Kidney epithelial cell (primary cell): ENCODE measurements at places on chromosomes 11 and 22. TPM values are rescaled to one million over a fixed set of nuclear protein-coding genes. Genes with fewer than 3 reads are reported as not detected.

The PDHX gene
- total RNA-seq = 28.3 and 30.5 TPM in 2 replicates

The OR6T1 gene
- 0.34 TPM in 1 of 2 replicates, not detected in the other for total RNA-seq

The ESAM gene
- 10.3 and 10.4 TPM in 2 replicates for total RNA-seq

- DNase-seq = no peak
Observed at GRCh38 chr11:86138958-86139357, 70.1 kb upstream of the PICALM start.

GRCh38 chr11:93831343-93832127, 18.9 kb downstream of the VSTM5 start:
- no peak for DNase-seq

DNA sequence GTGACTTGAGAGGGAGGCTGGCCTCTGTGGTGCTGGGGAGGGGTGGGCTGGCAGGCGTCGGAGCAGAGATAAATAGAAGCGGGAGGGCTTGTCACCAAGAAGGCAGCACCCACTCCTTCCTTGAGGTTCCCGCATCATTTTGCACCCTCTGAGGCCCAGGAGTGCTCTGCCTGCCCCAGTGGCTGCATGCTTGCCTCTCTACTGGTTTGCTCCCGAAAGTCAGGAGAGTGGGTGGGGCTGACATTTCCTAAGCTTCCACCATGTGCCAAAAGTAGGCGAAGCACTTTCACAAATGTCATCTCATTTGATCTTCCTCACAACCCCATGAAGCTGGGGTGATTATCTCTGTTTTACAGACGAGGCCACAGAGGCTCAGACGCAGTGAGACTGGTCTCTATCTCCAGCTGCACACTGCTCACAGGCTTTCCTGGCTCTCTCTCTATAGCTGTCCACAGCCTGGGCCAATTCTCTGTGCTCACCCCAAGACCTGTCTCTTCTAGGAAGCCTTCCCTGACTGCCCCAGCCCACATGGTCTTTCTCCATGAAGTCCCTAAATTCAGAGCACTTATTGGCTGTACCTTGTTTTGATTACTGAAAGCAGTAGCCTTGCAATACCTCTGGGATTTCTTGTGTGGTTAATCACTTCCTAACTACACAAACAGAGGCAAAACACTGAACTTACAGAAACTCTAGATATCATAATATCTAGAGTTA, 2.6 kb upstream of the UCP3 start:
- no peak for DNase-seq

- DNase-seq = no peak
Observed at GRCh38 chr11:8071616-8072581, 9.1 kb upstream of the TUB start.

DNA sequence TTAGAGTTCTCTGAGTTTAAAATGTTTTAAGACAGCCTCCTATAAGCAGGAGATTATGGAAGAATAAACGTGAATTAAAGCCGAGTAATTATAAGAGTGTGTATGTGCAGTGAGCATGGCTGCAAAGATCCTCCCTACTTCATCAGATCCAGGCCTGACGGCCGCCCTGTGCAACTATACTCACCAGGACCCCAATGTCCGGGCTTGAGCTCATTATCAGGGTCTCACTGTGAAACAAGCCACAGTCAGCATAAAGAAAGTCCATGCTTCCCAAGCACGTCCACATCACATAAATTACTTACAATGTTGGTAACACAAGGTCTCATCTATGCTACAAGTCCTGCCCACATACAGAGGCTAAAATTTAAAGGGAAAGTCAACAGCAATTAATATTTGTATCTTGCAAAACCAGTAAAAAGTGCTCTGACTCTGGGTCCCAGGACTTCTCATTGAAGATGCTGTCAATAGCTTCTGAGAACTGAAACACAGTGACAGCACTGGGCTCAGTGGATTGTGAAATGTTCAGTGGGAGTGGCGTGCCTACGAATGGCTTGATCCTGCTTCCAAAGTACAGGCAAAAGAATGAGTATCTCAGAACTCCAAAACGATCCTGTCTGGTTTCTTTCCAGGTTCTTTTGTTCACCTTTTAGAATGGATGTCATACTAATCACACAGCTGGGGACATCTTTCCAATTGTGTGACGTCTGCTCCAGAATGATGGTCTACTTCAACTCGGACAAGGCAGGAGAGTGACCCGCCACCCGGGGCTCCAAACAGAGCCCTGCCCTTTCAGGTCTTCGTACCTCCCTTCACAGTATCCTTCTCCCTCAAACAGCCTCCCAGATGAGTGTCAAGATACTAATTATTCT, 72.1 kb upstream of the ARFGAP3 start:
- no peak for DNase-seq

DNA sequence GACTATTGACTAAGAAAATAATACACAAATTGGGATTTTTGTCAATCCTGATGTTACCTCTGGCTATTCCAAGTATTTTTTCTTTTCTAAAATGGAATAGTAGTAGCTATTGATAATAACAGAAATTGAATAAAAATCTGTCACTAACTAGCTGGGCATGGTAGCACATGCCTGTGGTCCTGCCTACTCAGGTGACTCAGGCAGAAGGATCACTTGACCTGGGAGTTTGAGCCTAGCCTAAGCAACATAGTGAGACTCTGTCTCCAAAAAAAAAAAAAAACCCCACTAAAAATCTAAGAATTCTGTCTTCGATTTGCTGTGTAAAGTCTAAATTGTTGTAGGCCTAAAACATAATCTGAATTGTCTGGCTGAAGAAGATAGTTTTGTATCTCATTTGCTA, 42.2 kb downstream of the FAM118A start:
- no peak for DNase-seq

DNA sequence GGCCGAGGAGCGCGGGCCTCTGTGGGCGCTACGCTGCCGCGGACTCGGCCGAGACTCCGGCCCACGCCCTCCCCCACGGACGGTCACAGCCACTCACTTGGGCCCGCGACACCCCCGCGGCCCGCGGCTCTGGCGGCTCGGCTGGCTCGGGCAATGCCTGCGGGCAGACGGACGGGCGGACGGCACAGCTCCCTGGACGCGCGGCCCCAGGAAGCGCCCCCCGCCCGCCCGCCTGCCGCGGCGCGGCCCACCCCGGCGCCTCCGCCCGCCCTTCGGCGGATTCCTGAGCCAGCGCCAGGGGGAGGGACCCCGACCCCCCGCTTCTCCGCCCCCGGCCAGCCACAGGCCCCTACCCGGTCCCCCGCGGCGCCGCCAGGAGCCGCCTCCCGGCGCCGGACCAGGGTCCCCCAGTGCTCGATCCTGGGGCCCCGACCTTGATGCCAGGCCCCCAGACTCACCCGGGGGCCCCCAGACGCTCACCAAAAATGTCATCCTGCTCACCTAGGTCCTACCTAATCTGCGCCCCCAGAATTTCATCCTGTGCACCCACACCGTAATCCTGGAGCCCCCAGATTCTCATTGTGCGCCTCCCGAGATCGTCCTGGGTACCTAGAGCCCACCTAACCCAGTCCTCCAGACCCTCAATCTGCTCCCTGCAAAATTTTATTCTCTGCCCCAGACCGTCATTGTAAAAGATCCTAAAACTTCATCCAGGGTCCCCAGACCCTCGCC, at the start of gene EFEMP2:
Gene EFEMP2 (minus strand): TSS at position 215 of the 732 bp plus-strand sequence. CDS start 446 bp downstream, outside the sequence.
- no peak for DNase-seq

DNA sequence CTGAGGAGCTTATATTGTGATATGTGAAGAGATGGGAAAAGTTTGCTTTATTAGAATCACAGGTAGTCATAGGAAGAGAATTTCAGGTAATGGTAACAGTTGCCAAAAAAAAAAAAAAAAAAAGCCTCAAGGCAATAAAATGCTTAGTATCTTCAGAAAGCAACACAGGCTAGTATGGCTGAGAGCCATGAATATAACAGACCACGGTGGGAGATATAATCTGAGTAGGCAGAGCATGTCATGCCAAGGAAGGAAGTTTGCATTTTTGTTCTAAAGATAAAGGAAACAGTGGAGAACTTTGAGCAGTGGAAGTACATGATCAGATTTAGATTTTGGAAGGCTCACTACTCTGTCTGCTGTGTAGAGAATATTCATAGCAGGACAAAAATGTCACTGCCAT, 211.4 kb downstream of the ETS1 start:
- no peak for DNase-seq

DNA sequence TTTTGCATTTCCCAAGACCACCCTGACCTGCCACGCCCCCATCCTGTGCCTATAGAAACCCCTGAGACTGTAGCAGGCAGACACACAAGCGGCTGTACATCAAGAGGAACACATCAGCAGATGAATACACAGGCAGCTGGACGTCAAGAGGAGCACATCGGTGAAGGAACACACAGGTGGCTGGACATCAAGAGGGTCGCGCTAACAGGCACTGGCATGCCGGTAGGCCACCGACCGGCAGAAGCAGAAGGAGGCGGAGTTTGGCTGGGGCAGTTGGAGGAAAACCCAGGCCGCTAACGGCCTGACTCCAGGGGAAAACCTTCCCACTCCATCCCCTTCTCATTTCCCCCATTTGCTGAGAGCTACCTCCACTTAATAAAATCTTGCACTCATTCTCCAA, 5.4 kb upstream of the IPO7 start:
- DNase-seq = no peak

DNA sequence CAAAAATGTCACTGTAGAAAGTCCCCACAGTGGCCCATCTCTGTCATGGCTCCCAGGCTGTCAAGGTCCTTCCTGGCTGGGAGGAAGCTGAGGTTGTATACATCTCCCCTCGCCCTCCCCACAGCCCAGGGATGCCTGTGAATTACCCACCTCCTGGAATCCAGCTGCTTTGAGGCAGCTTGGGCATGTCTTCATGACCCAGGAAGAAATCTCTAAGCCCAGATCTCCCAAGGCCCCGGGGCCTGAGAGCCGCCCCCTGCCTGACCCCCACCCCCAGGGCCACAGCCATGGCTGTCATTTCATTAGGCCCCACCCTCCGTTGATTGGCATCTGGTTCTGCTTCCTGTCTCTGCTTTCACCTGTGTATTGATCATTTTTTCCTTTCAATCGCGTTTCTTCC, 207.5 kb downstream of the TBC1D22A start:
- DNase-seq = no peak

DNA sequence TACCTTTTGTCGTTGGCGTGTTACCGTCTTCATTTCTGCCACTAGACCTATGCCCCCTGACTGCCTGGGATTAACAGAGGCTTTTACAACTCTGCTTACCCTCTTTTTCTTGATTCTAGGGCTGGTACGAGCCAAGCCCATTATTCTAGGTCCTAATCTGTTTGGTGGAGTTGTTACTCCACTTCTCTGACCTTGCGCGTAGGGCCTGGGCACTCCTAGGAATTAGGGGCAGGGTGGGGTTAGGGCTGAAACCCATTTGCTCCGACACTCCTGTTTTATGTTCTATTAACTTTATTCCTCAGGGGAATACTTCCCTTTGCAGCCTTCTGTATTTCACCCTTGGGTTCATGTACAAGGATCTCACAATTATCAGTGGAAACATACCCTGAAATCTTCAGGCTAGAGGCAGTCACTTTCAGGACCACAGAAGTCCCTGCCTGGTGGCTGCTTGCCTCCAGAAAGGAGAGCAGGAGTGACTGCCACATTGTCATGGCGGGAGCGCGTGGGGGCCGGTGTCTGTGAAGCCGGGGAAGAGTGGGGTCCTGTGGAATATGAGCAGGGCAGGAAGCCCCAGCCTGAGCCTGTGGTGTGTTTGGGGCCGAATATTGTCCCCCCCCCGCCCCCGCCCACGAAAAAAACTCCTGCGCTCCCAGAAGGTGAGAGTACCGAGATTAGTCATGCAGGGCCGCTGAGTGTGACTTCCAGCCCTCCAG, 731 bp upstream of the SLC37A2 start:
- DNase-seq = no peak

- no peak for DNase-seq
Observed at GRCh38 chr11:19243143-19243542, 2.4 kb upstream of the E2F8 start.

DNA sequence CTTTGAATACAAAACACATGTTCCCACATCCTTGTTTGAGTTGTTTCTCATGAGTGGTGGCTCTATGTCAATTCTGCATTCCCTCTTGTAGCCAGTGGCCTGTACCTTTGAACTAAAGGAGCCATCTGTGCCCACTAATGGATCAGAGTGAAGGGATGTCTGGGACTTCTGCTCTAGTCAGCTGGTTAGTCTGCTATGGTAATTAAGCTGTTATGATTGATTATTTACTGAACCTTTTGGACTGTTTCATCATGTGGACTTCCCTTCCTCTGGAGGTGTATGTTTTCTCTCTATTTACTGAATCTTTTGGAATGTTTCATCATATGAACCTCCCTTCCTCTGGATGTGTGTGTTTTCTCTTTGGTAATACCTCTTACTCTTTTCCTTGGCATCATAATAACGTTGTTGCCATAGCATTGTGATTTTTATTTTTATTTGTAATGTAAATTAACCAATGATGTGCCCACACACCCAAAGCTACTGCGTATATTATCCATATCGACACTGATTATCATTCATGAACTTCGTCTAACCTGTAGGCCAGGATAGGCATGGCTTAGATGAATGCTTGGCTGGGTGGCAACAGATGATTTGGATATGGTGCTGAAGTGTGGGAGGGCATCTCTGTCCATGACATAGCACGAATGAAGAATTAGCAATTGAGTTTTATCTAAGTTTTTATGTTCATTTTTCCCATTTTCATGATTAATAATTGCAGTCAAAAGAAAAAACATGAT, 112.3 kb upstream of the SORL1-AS1 start:
- DNase-seq = no peak

DNA sequence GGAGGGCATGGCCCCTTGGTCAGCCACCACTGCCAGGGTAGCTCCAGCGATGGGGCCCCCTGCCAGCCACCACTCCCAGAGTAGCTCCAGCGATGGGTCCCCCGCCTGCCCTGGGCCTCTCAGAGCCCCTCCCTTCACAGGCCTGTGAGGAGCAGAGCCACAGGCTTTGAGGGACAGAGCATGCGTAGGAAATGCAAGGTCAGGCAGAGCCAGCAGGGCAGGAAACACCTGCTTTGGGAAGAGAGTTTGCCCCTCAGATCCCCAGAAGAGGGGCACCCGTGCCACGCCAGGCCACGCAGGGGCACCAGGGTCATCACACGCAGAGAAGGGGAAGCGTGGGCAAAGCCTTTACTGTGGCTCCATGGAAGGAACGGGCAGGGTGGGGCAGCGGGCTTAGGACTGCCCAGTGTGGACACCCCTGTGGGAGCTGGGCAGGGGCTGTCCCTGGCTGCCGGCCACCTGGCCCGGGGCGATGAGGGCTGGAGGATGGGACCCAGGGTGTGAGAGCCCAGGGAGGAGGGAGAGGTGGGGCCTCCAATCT, 477.8 kb downstream of the BRD1 start:
- no peak for DNase-seq

- DNase-seq = no peak
Observed at GRCh38 chr22:21055880-21056319, 10.2 kb downstream of the LRRC74B start.

GRCh38 chr11:109648804-109649203, 226.8 kb downstream of the C11orf87 start:
- DNase-seq = no peak

DNA sequence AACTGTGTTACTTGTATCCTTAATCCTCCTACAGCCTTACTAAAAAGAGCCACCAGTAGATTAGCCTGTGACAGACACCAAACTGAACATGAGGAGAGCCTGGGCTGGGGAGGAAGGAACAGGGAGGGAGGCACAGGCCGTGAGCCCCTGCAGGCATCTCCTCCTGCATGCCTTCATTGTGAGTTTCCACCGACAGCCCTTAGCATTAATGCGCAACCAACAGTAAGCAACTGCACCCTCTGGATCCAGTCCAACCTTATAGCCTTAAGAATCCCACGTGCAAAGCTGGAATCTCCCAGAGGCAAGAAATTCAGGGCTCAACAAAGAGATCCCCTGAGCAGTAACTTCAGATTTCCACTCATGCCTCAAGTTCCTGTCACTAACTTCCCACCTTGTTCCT, 84.6 kb downstream of the ETS1 start:
- no peak for DNase-seq
